Stimulated activated CD4-positive, alpha-beta T cell treated with anti-CD3 and anti-CD28 coated beads, TNF-alpha, amount 100 ng/mL, for 1 hour (primary cell): ENCODE measurements at places on chromosomes 12 and 14.
A peak's percentile ranks its signal among the peaks of the same experiment; 100 is the strongest.

- peak; percentile 13 for DNase-seq
These were observed 110.4 kb downstream of the ZFP36L1 start for GRCh38 chr14:68682166-68683103.

DNA sequence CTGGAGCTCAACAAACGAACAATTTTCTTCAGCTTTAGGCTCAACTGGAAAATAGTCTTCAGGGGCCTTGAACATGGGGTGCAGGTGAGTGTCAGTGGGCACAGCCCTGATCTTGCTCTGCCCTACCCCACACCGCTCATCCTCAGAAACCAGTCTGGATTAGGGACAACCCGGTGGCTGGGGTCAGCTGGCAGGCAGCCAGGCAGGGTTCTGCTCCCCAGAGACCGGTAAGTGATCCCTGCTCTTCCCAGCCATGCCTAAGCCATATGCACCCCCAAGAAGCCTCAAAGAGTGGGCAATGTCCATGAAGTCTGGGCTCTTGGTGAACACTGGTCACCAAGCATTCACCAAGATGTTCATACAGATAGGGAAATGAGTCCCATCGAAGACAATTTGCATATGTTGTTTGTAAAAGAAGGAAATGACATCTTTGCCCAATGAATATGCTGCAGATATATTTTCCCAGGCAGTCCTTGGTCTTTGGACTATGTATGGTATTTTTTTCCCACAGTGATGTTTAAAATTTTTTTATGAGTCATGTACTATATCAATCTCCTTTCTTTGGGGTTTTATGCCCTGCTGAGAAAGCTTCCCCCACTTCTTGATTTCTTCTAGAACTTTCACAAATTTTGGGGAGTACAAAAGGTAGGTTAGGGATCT lies 63.9 kb upstream of the VASH1 start:
- DNase-seq: no peak

DNA sequence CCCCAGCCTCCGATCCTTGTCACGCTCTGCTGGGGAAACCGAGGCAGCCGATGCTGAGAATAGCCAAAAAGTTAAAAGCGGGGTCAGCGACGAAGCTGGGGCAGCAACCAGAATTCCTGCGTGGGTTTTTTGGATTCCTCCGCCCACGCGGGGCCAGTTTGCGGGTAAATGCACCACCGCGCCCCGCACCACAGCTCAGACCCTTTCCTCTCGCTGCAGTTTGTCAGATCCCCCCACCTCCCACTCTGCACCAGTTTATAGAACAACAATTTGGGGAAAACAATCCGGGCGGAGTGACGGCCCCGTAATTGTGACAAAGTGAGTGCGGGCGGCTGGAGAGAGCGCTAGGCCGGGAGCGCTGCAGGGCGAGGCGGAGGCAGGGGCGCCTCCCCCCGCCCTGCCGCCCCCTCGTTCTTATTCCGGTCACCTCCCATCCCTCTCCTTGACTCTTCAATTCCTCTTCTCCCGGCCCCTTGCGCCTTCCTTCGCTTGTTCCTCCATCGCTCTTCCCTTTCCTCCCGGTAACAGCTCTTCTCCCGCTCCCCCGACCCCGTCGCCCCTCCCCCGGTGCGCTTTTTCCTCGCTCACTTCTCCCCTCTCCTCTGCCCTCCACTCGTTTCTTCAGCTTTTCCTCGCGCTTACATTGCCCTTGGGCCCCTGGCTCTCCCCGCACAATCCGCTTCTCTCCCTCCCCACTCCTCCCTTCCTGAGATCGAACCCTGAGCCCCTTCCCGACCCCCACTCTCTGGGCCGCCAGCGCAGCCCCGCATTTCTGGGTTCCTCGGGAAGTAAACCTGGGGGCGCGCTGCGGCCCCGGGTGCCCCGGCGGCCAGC lies 646 bp upstream of the DNAJC22 start:
- DNase-seq: no peak

- no peak for DNase-seq
These were observed 272.0 kb downstream of the AKAP6 start for GRCh38 chr14:32601069-32601468.

GRCh38 chr12:78035901-78036606 lies 205.4 kb downstream of the NAV3 start:
- DNase-seq: no peak

GRCh38 chr14:31142455-31143087 lies 65.0 kb downstream of the HECTD1 start:
- DNase-seq: no peak

- DNase-seq: no peak
These were observed 233.6 kb downstream of the MED13L start for GRCh38 chr12:116043659-116044535.

- no peak for DNase-seq
These were observed 1423.6 kb downstream of the AACS start for GRCh38 chr12:126488806-126489205.

GRCh38 chr14:76917745-76918255 lies 91.6 kb downstream of the LRRC74A start:
- DNase-seq: no peak

- DNase-seq: no peak
These were observed 103.5 kb upstream of the BCAT1 start for GRCh38 chr12:25052196-25052913.

GRCh38 chr14:99731547-99732435 lies 47.7 kb downstream of the CYP46A1 start:
- DNase-seq: no peak

GRCh38 chr12:47964106-47964728 lies 821 bp downstream of the TMEM106C start:
- no peak for DNase-seq

DNA sequence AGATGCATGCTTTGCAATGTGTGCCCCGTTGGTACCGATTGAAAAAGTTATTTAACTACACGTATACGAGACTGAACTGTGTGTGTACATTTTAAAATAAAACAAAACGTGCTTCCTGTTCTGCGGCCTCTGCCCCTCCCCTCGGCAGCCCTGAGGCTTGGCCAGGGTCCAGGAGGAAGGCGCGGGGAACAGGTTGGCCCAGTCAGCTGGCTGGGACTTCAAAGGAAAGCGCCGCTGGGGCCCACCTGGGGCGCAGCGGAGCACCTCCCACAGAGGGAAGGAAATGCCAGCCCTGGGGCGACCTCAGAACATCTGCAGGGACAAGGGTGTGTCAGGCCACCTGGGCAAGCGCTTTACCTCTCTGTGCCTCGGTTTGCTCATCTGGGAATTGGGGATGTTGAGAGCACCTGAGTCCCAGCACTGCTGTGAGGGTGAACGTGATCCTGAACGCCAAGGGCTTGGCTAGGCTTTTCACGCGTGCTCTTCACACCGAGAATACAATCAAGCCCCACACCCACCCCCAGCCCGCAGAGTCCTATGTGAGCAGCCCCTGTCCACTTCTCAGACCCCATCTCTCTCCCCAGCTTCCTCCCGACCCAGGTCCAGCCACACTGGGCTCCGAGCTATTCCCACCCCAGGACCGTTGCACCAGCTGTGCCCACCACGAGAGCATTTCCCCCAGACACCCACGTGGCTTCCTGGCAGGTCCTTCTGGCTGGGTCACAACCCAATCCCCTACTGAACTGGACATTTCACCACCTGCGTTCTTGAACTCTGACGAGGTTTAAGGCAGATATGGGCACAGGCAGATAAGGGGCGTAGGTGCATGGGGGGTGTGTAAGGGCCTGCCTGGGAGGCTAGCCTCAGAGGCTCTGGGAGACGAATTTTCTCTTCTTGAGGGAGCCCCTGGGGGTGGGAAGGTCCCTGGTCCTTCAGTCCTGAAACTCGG lies 41.9 kb upstream of the NCOR2 start:
- DNase-seq: peak; percentile 43

- no peak for DNase-seq
These were observed 87.4 kb downstream of the HECTD4 start for GRCh38 chr12:112294793-112295192.

- DNase-seq: no peak
These were observed 528.2 kb downstream of the MED13L start for GRCh38 chr12:115749071-115749841.

GRCh38 chr12:72631926-72632685 lies 359.9 kb downstream of the TRHDE start:
- DNase-seq: no peak

GRCh38 chr14:95833429-95833828 lies 43.2 kb upstream of the TUNAR start:
- no peak for DNase-seq

DNA sequence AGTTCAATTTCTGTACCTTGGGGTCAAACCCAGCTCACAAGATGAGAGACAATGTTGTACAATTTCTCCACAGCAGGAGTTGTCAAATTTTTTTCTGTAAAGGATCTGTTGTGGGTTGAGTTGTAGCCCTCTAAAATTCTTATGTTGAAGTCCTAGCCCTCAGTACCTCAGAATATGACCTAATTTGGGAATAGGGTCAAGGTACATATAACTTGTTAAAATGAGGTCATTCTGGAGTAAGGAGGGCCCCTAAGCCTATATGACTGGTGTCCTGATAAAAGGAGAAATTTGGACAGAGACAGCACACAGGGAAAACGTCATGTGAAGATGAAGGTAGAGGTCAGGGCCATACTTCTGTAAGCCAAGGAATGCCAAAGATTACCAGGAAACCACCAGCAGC lies 264.9 kb downstream of the TTC8 start:
- no peak for DNase-seq

GRCh38 chr12:107415071-107415470 lies 270.5 kb upstream of the PWP1 start:
- DNase-seq: no peak

DNA sequence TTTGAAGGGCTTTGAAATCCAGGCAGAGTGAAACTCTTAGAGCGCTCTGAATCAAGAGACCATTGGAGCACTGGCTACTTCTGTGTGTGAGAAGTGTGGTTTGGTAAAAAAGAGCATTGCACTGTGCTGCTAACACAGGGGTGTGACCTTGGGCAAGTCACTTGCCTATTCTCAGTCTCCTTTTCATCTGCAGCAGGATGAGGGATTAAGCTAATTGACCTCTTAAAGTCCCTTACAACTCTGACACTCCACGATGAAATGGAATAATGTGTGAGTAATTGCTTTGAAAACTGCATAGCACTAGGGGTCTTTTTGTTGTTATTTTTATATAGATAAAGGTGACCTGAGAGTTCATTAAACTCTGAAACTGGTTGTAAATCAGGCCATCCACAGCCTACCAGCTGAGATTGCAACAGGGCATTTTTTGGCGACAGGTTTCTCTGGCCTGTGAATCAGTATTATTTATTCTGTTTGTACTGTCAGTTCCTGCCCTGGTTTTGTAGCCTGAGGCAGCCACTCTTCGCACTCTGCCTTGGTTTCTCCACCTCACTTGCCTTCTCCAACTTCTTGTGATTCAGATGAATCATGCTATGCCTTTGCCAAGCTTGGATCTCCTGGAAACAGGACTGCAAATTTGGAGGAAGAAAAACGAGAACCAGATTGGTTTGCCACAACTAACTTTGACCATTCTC lies 159.9 kb upstream of the PARP11 start:
- DNase-seq: no peak

DNA sequence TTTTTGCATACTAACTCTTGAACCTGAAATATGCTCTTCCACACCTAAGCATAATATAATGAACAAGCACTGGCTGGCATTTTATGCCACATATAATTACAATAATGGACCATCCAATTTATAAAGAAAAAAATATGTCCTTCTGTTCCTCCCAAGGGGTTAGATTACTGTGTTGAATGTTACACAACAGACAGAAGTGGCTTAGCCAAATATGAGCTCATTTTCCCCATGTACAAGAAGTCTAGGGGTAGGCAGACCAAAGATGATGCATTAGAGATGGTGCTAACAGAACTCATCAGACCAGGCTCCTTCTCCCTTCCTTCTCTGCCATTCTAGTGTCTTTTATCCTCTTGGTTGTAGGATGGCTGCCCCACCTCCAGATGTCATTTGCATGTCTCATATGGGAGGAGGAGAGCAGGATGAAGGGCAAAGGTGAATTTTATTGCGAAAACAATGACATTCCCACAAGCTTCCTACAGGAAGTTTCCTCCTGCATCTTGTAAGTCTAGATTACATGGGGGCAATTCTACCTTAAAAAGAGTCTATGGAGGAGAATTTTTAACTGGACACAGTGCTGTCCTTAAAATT lies 43.9 kb upstream of the SLC2A13 start:
- no peak for DNase-seq

- DNase-seq: no peak
These were observed 102.1 kb downstream of the KCNH5 start for GRCh38 chr14:62943202-62943601.

- DNase-seq: no peak
These were observed 2.0 kb upstream of the PIGH start for GRCh38 chr14:67602076-67602475.

GRCh38 chr12:30696103-30696408 lies 387 bp upstream of the IPO8 start:
- DNase-seq: no peak

GRCh38 chr12:64824130-64824499 lies 332 bp upstream of the TBC1D30 start:
- DNase-seq: no peak
